Uterus (tissue), 4 donors: ENCODE measurements at places on chromosomes 16 and 17. TPM values are rescaled to one million over a fixed set of nuclear protein-coding genes. Genes with fewer than 3 reads are reported as not detected.

Gene COX10
- 23.4 TPM for total RNA-seq

Gene KCNAB3
- 19.5 TPM for total RNA-seq

Gene YBX2
- 2.4 TPM for total RNA-seq

Gene TBC1D26
- total RNA-seq, result not detected

Gene IL17C
- total RNA-seq, result not detected

Gene TBC1D16
- total RNA-seq, result 3.8 TPM

DNA sequence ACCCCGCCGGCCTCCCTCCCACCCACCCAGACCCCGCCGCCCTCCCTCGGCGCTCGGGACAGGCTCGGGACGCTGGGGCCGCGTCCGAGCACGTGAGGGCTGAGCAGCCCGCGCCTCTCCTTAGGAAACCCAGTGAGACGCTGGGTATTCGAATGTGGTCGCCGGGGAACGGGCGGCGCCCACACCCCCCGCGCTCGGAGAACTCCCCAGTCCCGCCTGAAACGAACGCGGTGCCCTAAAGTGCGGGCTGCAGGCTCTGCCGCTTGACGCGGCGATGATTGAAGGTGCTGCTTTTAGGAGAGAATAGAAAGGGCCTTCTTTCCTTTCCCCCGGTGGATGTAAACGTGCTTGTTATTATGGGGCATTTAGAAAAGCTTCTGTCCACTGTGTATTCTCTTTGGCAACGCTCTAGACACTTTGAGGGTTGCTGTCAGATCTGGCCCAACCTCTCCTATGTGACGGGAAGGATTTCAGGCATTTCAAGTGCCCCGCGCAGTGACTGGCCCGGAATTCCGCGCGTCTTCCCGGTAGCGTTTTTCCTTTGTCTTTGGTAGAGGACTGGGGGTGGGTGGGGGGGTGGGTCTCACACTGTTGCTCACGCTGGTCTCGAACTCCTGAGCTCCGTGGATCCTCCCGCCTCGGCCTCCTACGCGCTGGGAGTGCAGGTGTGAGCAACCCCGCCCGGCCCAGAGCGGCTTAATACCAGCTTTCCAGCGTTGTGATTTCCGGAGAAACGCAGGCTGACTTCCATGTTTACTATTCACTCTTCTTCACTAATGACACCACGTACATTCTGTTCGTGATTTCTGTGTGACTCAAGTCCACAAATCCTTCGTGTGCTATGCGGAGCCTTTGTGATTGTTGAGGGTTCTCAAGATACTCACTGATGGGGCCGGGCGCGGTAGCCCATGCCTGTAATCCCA, 21.8 kb upstream of the FOXK2 start:
- peaks cover 4% of the 10 kb centered on the region for H3K4me1 ChIP-seq
- peak overlapping the region; percentile 61 for H3K4me3 ChIP-seq
- H3K27me3 ChIP-seq, result no peaks in the 10 kb centered on the region

DNA sequence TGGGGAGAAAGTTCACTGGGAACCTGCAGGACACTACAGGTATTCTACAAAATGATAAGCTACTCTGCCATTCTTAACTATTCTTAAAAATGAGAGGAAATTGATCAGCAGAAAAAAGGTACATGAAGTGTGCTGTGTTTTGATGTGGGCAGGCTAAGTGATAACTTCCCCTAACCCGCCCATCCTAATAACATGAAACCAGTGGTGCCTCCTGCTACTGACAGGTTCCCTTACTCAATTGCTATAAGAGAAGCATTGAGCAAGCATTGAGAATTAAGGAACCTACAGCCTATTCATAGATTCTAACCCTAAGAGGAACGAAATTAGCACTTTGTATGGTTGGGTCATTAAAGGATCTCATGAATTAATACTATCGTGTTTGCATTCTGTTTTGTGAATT, 18.9 kb downstream of the XYLT1 start:
- no peaks in the 10 kb centered on the region for H3K27me3 ChIP-seq
- no peak overlapping the region for H3K4me3 ChIP-seq
- no peak overlapping the region for H3K27ac ChIP-seq
- no peak for DNase-seq

GRCh38 chr16:2035431-2036199, 8.9 kb downstream of the NHERF2 start:
- H3K36me3 ChIP-seq, result no peaks in the 10 kb centered on the region
- peak overlapping the region; percentile 8 for H3K4me3 ChIP-seq
- peaks cover 32% of the 10 kb centered on the region for H3K4me1 ChIP-seq
- H3K27ac ChIP-seq, result peak overlapping the region; percentile 92
- peak; percentile 66 for DNase-seq
- H3K27me3 ChIP-seq, result no peaks in the 10 kb centered on the region

DNA sequence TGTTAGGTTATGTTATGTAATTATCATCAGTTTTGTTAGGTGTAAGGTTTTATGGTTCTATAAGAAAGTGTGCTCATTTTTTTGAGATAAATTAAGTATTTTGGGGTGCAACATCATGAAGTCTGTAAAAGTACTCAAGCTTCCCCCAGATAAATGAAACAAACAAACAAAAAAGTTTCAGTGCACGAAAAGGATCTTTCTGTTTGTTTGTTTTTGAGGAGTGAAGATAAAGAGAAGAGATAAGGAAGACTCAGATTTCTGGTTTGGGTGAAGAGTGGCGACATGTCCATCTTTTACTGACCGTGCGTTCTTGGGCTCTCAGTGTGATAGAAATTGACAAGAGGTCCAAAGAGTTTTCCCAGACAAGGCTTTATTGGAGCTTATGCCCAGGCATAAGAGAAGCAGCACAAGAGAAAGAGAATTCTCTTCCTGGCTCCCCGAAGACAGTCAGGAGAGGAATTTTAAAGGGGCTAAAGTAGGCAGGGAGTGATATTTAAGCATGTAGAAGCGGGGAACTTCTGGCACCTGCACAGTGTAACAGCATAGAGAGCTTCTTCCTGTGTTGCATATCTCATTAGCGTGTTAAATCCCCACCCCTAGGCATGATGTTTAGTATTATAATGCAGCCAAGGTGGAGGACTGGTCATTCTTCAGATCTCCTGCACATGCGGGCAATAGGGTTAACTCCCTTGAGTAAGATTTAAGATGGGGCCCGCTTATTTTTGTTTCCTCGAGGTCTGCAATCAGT, 71.3 kb downstream of the PLCG2 start:
- no peaks in the 10 kb centered on the region for H3K36me3 ChIP-seq
- H3K4me3 ChIP-seq, result no peak overlapping the region
- H3K27ac ChIP-seq, result no peak overlapping the region
- no peaks in the 10 kb centered on the region for H3K27me3 ChIP-seq

- H3K36me3 ChIP-seq, result no peaks in the 10 kb centered on the region
- no peaks in the 10 kb centered on the region for H3K27me3 ChIP-seq
- H3K4me1 ChIP-seq, result no peaks in the 10 kb centered on the region
- H3K4me3 ChIP-seq, result no peak overlapping the region
Measured at GRCh38 chr17:73058022-73058421, 34.5 kb downstream of the SLC39A11 start.

DNA sequence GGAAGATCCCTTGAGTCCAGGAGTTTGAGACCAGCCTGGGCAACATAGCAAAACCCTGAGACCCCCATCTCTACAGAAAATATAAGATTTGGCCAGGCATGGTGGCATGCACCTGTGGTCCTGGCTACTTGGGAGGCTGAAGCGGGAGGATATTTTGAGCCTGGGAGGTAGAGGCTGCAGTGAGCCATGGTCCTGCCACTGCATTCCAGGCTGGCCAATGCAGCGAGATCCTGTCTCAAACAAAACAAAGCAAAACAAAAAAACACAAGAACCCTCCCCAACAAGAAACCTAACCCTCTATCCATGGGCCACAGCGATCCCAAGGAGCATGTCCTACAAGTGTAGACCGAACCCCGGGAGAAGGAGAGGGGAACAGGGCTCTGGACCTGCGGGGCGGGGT, 133.3 kb downstream of the MGAT5B start:
- no peak overlapping the region for H3K27ac ChIP-seq
- H3K27me3 ChIP-seq, result no peaks in the 10 kb centered on the region
- no peaks in the 10 kb centered on the region for H3K36me3 ChIP-seq
- H3K4me1 ChIP-seq, result no peaks in the 10 kb centered on the region
- no peak overlapping the region for H3K4me3 ChIP-seq
- no peak for DNase-seq

DNA sequence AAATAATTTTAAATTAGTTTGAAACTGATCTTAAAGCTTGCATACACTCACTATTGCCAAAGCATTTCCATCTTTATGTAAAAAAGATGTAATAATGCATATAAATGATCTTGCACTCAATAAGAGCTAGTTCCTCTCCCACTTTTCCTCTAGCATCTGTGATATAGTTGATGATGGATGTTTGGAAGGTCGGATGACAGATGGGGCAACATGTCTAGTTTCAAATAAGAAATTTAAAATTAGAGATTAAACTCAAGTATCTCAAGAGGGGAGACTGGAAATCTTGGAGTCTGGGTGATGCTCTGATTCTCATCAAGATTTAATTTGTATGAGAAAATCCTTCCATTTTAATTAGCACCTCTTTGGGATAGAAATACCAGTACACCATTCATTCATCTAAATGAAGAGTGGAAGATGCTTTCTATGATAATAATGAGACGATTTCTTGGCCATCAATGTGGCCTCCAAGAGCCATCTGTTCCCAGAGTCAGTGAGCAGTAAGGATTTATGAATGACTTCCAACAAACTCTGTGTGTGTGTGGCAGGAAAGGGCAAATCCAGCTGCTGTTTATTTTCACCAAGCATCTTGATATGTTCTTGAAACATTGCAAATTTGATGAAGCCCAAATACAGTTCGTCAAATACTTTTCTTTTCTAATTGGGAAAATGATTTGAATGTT, 616.3 kb upstream of the CDH8 start:
- H3K27ac ChIP-seq, result no peak overlapping the region
- no peak for DNase-seq
- H3K4me3 ChIP-seq, result no peak overlapping the region
- H3K4me1 ChIP-seq, result no peaks in the 10 kb centered on the region

GRCh38 chr17:43398724-43399595, at the start of gene ARL4D:
Gene ARL4D (plus strand): TSS chr17:43398993. CDS start chr17:43399733, 740 bp downstream.
- DNase-seq, result peak; percentile 93
- H3K4me3 ChIP-seq, result peak within 1 kb of the TSS; percentile 96
- peak within 1 kb of the TSS; percentile 89 for H3K27ac ChIP-seq
- no peaks in the 10 kb centered on the region for H3K4me1 ChIP-seq

- no peak overlapping the region for H3K27ac ChIP-seq
- H3K27me3 ChIP-seq, result no peaks in the 10 kb centered on the region
- no peak for DNase-seq
- no peak overlapping the region for H3K4me3 ChIP-seq
- H3K36me3 ChIP-seq, result no peaks in the 10 kb centered on the region
Measured at GRCh38 chr17:31496097-31496496, 104.6 kb downstream of the RAB11FIP4 start.

DNA sequence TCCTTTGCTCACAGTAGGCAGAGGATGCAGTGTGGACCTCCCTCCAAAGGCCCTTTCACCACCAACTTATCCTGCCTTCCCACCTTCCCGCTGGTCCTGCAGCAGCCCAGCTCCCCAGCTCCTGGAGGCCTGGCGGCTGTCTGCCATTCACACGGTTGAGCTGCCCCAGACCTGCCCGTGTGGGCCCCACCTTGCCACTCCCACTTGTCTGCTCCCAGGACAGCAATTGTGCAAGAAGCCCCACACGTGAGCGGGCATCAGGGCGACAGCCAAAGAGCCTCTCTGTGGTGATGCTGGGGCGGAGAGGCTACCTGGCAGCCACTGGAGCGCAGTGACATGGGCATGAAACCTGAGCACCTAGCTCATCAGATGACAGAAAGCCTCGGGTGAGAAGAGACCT, 248.6 kb upstream of the MAF start:
- H3K27me3 ChIP-seq, result no peaks in the 10 kb centered on the region
- H3K4me1 ChIP-seq, result no peaks in the 10 kb centered on the region
- H3K36me3 ChIP-seq, result no peaks in the 10 kb centered on the region
- no peak overlapping the region for H3K4me3 ChIP-seq

DNA sequence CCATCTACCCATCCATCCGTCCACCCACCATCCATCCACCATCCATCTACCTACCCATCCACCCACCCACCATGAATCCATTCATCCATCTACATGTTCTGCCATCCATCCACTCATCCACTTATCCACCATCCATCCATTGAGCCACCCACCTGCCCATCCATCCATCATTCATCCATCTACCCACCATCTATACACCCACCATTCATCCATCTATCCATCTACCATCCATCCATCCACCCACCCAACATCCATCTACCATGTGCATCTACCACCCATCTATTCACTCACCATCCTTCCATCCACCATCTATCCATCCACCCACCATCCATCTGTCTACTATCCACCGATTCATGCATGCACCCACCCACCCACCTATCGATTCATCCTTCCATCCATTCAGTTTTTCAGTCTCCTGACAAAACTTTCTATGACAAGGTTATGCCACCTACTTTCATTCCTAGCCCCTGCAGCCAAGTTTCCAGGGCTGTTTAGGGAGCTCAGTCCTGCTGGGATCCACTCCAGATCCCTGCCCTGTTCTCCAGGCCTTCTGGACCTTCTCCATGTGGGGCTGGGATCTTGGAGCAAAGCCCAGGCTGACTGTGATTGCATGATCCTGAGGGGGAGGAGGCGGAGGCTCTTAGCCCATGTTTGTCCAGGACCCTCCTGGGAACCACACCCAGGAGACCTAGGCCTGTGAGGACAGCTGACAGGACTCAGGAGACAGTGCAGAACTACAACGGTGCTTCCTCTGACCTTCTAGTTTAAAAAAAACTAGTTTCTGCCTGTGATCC, 27.4 kb downstream of the BCO1 start:
- H3K4me3 ChIP-seq, result no peak overlapping the region
- no peaks in the 10 kb centered on the region for H3K36me3 ChIP-seq
- no peaks in the 10 kb centered on the region for H3K27me3 ChIP-seq

DNA sequence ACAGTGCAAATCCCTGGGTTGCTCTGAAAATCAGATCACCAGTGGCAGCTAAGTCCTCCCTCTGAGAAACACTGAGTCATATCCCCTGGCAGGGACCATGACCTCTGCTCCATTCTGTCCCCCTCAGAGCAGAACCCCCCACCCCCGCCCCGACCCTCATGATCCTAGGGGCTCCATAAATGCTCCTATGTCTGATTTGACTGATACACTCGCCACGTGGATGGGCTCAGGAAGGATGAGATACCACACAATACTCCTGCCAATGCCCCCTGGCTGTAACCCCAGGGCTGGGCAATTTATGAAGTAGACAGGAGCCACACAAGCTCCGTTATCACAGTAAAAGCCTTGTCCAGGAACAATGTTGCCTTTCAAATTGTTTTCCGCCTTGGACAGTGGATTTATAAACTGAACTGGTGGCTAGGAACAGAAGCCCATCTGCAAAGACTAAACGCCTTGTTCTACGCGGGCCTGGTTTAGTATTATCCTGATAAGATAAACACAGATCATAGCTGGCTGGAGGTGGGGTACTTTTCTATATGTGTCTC, 394.8 kb downstream of the SLC39A11 start:
- H3K27ac ChIP-seq, result no peak overlapping the region
- H3K4me3 ChIP-seq, result no peak overlapping the region
- no peak for DNase-seq
- H3K4me1 ChIP-seq, result no peaks in the 10 kb centered on the region
- H3K27me3 ChIP-seq, result no peaks in the 10 kb centered on the region

DNA sequence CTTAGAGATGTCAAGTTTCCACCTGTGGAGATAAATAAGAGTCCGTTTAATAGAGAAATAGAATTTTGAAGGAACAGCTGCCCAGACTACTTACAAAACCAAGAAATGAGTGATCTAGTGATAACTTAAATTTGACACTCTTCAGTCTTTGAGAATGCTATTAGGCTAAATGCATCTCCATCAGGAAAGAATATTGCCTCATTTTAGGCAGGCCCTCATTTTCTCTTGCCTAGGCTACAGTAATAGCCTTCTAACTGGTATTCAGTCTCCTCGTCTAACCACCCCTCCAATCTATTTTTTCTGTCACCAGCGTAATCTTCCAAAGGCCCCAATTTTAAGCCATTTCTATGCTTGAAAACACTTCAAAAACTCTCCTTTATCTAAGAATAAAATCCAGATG, 537.8 kb upstream of the CA10 start:
- H3K27me3 ChIP-seq, result no peaks in the 10 kb centered on the region
- H3K4me1 ChIP-seq, result no peaks in the 10 kb centered on the region
- H3K36me3 ChIP-seq, result no peaks in the 10 kb centered on the region
